ENCODE measurements at places on chromosomes 5 and 9.
A peak's percentile ranks its signal among the peaks of the same experiment; 100 is the strongest.

GRCh38 chr9:135729480-135729879 is 27.5 kb downstream of the KCNT1 start:
- no peak for DNase-seq

- DNase-seq, result no peak
These were observed 15.3 kb upstream of the MED10 start for GRCh38 chr5:6393596-6394194.

- peak; percentile 30 for DNase-seq
These were observed 67.8 kb downstream of the JAK2 start for GRCh38 chr9:5052838-5053237.

- DNase-seq, result no peak
These were observed 8.2 kb upstream of the FAM151B start for GRCh38 chr5:80479713-80480112.

DNA sequence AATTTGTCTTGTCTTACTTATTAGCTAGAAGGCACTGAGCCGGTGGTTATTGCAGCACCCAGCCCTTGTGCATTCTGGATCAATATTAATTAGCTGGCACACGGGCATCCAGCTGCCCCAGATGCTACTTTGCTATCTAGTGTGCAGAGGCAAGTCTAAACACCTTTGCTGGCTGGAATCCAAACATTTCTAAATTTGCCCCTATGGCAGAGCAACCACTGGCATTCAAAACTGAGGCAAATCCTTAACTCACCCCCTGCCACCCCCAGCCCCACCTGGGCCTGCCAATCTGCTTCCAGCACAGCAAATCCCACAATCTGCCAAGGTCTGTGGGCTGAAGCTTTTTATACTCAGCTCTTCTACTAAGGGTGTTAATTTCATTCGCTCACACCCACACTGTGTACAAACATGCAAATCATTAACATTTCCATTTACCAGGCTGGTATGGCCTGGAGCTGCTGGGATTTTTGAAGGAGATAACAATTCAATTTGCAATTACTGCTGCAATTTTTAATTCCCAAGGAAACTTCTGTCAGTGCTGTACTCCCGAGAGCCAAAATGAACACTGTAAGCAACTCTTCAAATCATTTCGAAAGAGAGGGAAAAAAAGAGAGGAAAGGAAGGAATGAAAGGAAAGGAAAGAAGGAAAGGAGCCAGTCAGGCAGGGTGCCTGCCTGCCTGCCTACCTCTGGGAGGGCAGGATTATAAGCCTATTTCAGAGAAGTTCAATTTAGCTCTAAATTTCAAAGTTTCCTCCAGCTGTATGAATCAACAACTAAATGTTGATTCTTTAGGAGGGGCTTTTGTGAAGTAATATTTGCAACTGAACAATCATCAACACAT is 35.5 kb downstream of the RAPGEF1 start:
- no peak for DNase-seq

DNA sequence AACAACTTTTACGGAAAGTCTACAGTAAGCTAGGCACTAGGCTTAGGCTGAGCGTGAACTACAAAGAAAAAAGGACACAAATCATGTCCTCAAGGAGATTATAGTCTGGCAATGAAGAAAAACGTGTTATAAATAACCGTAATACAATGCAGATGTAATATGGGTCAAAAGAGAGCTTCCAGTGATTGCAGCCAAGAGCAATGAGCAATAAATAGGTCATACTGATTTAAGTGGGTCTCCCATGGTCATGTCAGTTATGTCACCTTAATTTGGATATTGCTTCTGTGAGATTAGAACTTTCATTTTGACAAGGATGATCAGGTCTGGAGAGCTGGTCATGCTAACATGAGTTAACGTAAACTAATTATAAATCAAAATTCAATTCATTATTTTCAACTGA is 158.6 kb upstream of the GNA14 start:
- DNase-seq, result no peak

GRCh38 chr5:14108170-14108996 is 34.8 kb upstream of the TRIO start:
- no peak for DNase-seq

DNA sequence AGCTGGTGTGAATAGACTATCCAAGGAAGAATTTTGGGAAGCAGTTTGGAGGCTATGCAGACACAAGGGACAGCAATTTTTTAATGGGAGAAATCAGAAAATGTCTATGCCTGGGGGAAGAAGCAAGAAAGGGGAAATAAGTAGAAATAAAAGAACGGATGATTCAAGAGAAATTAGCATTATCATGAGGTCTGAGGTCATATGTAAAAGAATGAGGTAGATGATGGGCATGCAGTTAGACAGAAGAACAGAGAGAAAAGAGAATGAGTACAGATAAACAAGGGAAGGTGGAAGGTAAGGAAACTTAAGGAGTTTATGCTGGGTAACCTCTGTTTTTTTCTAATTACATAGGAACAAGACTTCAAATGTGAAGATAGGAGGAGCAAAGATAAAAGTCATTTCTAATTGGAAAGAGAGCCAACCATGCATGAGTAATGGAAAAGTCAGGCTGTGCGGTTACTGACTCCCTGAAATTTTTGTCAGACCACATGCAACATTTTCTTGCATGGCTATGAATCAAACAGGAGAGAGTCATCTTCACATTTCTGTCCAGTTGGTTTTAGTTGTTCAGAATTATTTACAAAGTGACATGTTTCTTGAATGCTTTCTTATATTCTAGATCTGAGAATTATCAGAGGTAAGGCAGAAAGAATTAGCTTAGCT is 101.0 kb upstream of the PIK3R1 start:
- DNase-seq, result peak; percentile 83
